Endothelial cell (in vitro differentiated cells): ENCODE measurements at places on chromosomes 6 and 20. TPM values are rescaled to one million over a fixed set of nuclear protein-coding genes. Genes with fewer than 3 reads are reported as not detected.

GRCh38 chr6:15968519-15968918 is 160.4 kb upstream of the MYLIP start:
- DNase-seq, result no peak

DNA sequence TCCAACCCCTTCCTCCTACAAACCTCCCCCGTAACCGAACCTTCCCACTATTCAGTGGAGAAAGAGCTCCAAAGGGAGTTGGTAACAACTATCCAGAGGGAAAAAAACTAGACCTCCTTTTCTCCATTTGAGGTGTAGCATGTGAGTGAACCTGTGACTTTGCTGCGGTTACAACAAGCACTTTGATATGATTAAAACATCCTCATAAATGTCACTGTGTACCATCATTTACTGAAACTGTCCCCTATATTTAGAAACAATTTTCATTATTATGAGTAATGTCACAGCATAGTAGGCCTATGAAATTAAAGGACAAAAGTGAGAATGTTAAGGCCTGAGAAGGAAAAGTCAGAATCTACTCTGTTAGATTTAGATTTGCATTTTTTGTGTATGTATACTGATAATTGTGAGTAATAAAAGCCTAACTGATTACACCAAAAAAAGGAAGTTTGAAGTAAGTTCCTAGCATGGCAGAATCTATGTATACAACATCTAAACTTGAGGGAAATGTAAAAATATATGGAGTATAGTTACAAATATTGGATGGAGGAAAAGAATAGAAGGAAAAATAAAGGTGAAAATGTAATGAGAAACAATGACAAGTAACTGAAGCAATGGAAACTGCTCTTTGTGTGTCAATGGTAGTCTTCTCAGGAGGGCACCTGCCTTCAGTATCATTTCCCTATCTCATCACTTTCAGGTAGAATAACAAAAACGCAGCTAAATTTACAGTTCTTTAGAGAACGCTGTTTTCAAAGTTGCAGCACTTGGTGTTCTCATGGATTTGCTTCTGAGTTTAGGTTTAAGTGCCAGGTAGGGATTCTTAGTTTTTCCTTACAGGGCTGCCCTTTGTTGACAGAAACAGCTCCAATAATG is 145.9 kb downstream of the IMPG1 start:
- DNase-seq, result no peak

- DNase-seq, result no peak
Observed at GRCh38 chr6:21450149-21450548, 143.4 kb upstream of the SOX4 start.

GPANK1 gene
- total RNA-seq, result 8.9 TPM

GRCh38 chr6:36131511-36132245 is 1.4 kb downstream of the MAPK13 start:
- DNase-seq, result no peak

DNA sequence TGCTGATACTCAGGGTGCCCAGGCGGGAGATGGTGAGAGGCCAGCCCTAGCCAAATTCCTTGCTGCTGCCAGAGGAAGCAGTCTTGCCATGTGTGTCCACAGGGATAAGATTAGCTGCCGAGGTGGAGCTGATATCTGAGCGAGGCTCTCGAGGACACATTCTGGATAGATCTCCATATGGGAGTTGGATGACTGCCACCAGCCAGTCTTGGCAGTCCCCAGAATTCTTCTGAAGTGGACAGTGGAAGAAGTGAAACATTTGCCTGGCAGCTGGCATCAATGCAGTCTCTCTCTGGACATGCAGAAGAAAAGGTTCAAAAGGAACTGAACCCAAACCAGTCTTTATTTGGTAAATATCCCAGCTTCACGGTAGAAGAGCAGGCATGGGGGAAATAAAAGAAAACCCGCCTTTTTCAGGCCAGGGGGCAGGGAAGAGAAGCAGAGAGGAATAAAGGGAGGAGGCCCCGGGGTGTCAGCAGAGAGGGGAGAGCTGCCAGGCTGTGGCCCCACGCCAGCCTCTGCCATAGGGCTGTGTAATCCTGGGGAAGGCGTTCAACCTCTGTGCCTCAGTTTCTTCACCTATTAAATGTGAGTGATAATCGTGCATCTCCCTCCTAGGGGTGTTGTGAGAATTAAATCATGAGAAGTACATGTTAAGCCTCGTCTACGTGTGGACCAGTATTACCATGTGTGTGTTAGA is 3.7 kb upstream of the FUCA2 start:
- DNase-seq, result no peak

DNA sequence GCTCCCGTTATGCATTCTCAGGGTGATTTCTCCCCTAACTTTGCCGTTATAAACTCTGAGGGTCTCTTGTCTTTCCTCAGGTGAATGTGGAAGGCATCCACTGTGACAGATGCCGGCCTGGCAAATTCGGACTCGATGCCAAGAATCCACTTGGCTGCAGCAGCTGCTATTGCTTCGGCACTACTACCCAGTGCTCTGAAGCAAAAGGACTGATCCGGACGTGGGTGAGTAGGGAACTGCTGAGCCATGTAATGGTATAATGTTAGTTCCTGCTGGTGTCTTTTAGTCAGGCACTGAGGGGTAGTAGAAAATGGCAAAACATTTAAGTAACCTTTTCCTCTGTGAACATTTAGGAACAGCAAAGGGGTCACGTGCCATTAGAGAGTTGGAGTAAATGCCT is 395.4 kb downstream of the ARHGAP18 start:
- DNase-seq, result no peak

SNX14 gene
- total RNA-seq, result 121 TPM

GRCh38 chr6:106145741-106146227 is 59.6 kb downstream of the PRDM1 start:
- no peak for DNase-seq

- DNase-seq, result no peak
Observed at GRCh38 chr6:11528996-11529395, 8.6 kb upstream of the TMEM170B start.

CENPB gene
- 57.9 TPM for total RNA-seq
